ENCODE measurements at places on chromosomes 7 and 10.

GRCh38 chr7:135375908-135376699 lies 133.8 kb downstream of the CNOT4 start:
- DNase-seq, result no peak

DNA sequence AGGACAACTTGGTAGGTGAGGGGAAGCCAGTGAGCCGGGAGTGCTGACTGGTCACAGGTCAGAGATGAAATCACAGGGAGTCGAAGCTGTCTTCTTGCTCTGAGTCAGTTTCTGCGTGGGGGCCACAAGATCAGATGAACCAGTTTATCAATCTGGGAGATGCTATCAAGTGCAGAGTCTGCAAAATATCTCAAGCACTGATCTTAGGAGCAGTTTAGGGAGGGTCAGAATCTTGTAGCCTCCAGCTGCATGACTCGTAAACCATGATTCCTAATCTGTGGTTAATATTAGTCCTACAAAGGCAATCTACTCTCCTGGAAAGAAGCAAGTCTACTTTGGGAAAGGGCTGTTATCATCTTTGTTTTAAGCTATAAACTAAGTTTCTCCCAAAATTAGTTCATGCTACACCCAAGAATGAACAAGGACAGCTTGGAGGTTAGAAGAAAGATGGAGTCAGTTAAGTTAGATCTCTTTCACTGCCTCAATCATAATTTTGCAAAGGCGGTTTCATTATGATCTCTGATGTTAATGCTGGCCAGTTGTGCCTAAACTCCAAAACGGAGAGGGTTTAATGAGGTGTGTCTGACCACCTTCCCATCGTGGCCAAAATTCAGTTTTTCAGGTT lies 8.4 kb upstream of the LMOD2 start:
- DNase-seq, result no peak

DNA sequence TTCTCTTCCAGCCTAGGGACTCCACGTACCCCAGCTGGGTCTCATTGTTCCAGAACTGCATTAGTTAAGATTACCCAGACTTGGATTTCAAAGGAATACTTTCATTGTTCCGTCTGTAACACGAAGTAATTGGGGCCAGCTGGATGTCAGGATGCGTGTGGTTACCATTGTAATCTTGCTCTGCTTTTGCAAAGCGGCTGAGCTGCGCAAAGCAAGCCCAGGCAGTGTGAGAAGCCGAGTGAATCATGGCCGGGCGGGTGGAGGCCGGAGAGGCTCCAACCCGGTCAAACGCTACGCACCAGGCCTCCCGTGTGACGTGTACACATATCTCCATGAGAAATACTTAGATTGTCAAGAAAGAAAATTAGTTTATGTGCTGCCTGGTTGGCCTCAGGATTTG lies 21.0 kb downstream of the LRRC17 start:
- no peak for DNase-seq

- DNase-seq, result no peak
These were observed 18.4 kb downstream of the BNIP3 start for GRCh38 chr10:131963350-131963749.

DNA sequence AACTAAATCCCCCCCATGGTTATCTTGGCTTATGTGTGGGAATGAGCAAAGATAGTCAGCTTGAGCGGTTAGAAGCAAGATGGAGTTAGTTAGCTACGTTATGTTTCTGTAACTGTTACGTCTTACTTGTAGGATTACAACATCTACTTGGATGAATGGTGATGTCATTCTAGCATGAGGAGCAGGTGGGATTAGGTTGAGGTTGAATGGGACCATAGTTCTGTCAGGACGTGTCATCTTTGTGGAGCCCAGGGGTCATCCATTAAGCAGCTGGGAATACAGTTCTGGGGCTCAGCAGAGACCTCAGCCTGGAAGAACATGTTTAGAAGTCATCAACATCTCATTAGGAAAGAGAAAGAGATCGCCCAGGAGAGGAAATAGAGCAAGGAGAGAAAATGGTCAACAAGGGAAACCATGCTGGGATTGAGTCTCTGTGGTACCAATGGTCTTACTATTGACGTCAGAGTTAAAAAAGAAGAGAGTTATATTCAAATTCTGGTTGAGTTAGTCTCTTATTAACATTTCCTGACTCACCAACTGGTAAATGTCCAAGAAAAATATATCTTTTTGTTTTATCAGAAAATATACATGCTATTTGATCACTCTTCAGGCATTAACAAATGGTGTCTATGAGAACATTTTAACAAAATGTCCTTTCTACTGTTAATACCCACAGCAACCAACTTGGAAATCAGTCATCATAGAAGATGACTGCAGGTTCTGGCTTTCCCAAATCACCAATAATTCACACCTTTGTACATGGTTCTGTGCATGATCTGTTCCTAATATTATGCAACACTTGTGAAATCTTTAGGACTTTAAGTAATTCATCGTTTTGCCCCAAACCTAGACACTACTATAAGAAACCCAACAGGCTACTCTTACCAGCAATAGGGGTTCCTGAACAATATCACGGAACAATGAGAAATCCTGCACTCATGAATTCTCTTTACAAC lies 96.9 kb downstream of the KIAA1217 start:
- no peak for DNase-seq

DNA sequence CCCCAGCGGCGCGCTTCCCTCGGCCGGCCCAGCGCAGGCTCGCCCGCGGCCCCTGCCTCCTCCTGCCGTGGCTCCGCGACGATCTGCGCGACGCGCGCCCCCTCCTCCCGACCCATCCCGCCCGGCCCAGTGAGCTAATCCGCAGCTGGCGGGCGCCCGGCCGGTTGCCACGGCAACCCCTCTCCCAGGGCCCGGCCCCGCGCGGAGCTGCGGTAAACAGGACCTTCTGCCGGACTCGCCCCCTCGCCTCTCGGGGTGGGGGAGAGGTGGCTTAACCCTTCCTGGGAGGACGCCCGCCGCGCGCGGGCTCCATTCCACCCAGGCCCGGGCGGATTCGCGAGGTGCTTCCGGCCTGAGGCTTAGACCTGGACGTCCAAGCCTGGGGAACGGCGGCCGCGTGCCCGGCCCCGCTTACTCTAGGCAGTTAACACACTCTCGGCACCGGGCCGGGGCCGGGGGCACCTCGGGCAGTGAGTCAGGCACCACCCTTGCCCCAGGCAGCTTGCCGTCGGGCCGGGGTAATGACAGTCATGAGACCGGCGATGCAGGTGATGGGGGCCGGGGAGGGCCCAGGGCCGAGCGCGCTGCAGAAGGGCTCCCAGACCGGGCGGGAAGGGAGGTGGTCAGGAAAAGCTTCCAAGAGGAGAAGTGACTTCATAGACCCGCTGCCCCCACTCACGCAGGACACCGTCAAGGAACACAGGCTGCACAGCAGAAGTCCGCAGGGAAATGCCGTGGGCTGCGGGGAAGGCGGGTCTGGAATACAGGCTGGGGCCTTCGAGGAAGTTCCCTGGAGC lies at the start of gene DENND2A:
DENND2A (minus strand) TSS at position 87 of the 797 bp plus-strand sequence. CDS start 38,416 bp downstream, outside the sequence.
- DNase-seq, result no peak

GRCh38 chr10:51297438-51297837 lies 223.2 kb downstream of the PRKG1 start:
- DNase-seq, result no peak

GRCh38 chr10:103939522-103939921 lies 21.5 kb upstream of the STN1 start:
- DNase-seq, result no peak

GRCh38 chr10:29712108-29712507 lies 77.3 kb upstream of the SVIL start:
- DNase-seq, result no peak

GRCh38 chr10:120011359-120012130 lies 119.0 kb downstream of the SEC23IP start:
- no peak for DNase-seq

- DNase-seq, result no peak
These were observed 37.0 kb downstream of the RBM20 start for GRCh38 chr10:110681023-110681681.

GRCh38 chr10:34206935-34207268 lies 608.2 kb downstream of the PARD3 start:
- DNase-seq, result no peak

DNA sequence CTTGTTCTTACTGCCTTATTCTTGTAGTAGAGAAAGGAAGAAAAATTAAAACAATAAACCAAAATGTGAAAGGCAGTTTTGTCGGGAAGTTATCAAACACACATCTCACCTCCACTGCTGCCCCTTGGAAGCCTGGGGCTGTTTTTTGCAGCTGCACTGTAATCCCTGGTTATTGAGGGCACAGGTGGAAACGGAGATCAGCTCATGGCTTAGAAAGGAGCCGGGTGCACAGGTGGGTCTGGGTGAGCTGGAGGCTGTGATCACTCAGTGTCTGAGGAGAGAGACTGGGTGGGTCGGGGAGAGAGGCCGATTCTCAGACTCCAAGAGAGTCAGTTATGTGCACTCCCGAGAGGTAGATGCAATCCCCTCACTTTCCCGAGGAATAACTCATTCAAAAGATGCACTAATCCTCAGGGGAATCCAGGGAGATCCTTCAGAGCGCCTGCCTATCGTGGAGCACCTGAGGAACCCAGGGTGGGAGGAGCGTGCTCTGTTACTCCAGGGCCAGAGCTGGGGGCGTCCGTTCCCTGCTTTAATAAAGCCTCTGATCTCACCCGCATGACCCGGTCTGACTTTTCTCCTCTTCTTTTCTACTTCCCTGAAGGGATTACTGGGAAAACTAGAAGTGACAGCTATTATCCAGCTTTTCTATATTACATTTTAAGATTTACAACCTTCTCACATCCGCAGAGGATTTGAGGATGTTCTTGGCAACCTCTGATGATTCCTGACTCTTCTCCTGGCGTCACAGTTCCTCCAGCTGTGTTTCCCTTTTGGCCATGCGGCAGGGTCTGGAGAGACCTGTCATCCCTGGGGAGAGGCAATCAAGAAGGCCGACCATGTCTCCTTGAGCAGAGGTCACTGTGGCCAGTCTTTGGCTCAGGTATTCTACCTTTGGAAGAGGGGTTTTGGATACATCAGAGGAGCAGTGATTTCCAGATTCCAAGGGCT lies 82.1 kb downstream of the CAMK1D start:
- DNase-seq, result no peak

DNA sequence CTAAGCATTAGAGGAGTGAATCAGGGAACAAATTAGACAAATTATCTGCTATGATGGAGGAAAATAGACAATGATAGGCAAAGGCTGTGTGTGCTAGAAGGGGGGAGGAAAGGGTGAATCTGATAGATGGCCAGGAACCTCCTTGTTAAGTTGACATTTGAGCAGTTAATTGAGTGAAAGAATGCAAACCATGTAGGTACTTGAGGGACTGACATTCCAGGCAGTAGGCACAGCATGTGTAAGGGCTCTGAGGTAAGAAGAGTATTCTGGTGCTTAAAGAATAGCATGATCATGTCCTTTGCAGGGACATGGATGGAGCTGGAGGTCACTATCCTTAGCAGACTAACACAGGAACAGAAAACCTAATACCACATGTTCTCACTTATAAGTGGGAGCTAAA lies 48.6 kb upstream of the TES start:
- DNase-seq, result no peak

DNA sequence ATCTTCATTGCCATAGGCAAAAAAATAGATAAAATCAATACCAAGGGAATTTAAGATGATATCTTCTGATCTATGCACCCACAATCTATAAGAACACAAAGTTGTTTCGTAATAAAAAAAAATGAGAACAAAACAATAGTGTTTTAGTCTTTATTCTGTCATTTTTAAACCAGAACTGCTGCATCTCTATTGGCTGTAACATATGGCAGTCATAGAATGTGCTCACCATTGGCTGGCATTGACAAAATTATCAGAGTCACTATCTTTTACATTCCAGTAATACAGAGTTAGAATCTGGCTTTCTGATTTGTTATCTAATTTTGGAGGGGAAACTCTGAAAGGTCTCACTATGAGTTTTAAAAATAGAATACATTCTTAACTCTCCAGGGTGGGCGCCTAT lies 138.6 kb upstream of the CCDC6 start:
- DNase-seq, result no peak

DNA sequence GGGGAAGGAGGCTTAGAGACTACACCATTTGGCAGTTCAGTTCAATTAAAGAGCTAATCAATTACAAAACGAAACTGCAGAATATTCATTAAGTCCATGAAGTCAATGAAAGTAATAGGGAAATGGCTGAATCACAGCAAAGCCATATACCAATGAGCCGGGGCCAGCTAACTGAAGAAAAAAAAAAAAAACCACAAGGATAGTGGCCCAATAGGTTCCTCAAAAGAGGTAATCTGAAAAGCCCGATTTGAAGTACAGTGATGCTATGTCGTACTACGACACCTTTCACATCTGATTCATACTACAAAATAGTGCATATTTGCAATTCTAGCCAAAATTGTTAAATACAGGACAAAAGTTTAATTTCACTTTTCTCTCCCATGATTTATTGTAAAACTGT lies 2.5 kb downstream of the ARHGAP12 start:
- DNase-seq, result no peak

- DNase-seq, result no peak
These were observed 31.2 kb downstream of the CXCL12 start for GRCh38 chr10:44353721-44354120.

- no peak for DNase-seq
These were observed 38.0 kb upstream of the TARP start for GRCh38 chr7:38311329-38311937.

DNA sequence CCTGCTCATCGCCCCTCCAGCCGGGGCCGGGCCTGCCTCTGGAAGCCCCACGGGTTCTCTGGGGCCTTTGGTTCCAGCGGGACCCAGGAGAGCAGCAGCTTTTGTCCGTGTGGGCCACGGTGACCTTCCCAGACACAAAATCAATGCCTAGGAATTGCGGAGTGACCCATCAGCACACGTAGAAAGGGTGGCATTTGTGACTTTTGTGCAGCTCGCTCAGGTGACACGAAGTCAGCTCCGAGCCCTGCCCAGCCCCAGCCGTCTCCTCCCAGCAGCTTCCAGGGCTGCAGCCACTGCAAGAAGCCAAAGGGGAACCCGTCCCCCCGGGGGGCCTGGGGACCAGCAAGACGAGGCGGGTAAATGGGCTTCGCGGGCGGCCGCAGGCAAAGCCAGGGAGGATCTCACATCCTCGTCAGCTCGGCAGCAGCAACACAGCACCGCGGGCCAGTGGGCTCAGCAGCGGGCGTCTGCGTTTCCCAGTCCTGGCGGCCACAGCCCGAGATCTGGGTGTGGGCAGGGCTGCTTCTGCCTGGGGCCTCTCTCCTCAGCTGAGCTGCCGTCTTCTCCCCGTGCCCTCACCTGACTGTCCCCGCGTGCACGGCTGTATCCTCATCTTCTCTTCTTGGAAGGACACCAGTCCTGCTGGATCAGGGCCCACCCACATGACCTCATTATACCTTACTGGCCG lies 88.5 kb downstream of the PAXIP1 start:
- no peak for DNase-seq

DNA sequence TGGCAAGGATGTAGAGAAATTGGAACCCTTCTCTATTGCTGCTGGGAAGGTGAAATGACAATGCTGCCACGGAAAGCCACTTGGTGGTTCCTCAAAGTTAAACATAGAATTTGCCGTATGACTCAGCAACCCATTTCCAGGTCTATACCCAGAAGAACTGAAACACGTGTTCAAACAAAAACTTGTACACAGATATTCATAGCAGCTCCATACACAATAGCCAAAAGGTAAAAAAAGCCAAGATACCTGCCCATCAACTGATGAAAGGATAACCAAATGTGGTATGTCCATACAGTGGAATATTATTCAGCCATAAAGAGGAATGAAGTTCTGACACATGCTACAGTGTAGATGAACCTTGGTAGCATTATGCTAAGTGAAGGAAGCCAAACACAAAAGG lies 39.1 kb downstream of the LHPP start:
- DNase-seq, result no peak

- no peak for DNase-seq
These were observed 39.4 kb downstream of the HK1 start for GRCh38 chr10:69317626-69318105.
